Stimulated activated CD4-positive, alpha-beta T cell treated with anti-CD3 and anti-CD28 coated beads, TNF-alpha, amount 100 ng/mL, for 24 hours (primary cell): ENCODE measurements at places on chromosomes 16 and 17.

DNA sequence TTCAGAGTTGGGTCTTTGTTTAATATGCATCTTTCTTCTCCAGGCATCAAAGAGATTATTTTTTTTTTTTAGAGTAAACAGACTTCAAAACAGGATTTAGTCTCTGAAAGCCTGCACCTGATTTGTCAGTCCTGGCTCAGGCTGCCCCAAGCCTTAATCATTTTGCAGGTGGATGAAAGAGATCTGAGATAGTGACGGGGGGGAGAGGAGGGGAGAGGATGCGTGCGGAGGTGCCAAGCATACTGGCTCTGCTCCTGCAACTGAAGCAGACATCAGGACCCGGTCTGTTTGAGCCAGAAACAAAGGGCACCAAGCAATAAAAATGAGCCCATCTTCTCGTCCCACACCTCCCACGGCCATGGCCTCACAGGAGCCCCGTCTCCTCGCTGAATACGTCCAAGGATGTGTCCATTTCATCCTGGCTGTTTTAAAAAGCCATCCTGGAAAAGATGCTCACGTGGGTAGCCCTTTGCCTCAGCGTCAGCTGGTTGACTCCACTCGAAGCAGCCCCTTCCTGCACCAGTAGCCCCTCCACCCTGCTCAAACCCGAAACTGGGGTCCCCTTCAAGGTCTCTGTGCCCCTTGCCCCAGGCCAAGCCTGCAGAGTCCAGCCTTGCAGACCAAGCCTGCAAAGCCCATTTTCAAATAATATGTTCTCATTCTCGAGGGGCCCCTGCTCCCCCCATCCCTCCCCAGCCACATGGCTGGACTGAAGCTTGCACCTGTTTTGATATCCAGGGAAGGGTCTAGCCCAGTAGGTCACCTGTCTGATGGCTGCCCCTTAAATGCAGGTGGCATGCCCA is 84.8 kb upstream of the TNRC6C start:
- no peak for DNase-seq

- no peak for DNase-seq
Observed at GRCh38 chr17:70071127-70071526, 3.9 kb upstream of the KCNJ16 start.

- DNase-seq = peak; percentile 73
Observed at GRCh38 chr17:49556223-49556943, 19.3 kb upstream of the NXPH3 start.

DNA sequence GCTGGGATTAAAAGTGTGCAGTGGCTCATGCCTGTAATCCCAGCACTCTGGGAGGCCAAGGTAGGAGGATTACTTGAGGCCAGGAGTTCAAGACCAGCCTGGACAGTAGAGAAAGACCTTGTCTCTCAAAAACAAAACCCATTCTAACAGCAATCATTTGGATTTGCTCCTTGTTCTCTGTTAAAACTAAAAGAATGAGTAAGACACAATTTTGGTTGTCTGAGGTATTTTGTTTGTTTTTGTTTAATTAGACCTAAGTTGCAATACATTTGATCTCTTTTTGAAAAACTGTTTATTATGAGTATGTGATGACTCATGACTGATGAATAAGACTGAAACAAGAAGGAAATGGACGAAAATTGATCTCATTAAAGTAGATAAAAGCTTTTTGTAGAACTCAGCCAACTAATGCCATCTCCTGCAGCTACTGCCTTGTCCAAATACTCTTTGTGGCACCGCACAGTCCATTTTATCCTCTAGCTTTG is 29.0 kb downstream of the GLG1 start:
- no peak for DNase-seq

- DNase-seq = no peak
Observed at GRCh38 chr16:78445818-78446217, 346.4 kb downstream of the WWOX start.

DNA sequence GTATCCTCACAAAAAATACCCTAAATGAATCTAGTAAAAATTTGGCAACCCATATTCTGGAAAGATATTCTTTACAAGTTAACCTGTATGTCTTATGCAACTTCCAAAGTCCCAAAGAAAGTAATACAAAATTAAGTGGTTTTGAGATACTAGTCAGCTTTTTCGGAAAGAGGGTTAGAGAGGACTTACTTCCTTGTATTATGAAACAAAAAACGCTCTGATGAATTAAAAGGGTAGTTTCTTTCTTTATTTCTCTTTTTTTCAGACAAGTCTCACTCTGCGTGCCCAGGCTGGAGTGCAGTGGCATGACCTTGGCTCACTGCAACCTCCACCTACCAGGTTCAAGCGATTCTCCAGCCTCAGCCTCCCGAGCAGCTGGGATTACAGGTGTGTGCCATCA is 51.6 kb downstream of the KANSL1 start:
- no peak for DNase-seq

GRCh38 chr17:16273499-16273898 is 56.5 kb downstream of the PIGL start:
- DNase-seq = no peak

- no peak for DNase-seq
Observed at GRCh38 chr17:56983366-56983765, 5.4 kb downstream of the SCPEP1 start.

DNA sequence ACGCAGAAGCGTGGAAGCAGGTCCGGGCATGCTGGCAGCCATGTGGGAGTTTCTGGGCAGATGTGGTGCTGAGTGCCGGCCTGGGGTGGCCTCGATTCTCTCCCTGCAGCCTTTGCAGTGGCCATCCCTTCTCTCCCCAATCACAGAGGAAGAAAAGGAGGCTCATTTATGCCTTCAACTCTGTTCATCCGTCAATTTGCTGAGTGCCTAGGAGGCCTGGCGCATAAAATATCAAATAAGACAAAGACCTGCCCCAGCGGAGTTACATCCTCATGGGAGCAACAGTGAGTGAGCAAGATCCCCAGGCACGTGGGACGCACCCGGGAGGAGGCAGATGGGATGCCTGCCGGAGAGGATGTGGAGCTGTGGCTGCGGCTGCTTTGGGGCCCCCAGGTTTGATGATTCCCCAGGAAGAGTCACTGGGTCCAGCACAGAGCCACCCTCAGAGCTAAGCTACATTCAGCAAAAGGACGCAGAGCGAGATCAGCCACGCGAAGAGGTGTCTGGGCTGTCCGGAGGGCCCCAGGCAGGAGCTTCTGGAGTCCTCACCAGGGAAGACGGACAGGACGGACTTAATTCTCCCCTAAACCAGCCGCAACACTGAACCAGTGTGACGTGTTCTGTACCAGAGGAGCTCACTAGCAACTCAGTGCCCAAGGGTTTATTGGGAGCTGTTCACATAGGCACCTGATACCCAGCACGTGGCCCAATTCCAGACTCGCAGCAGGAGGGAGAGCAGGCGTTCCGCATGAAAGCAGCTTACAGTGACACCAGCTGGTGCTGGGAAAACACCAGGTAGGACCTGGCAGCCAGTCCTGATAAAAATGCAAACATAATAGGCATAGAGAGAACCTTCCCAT is 11.3 kb downstream of the CA5A start:
- no peak for DNase-seq

GRCh38 chr17:65359016-65359415 is 202.4 kb downstream of the AXIN2 start:
- no peak for DNase-seq
